Neural cell (in vitro differentiated cells): ENCODE measurements at places on chromosomes 12 and 14. TPM values are rescaled to one million over a fixed set of nuclear protein-coding genes. Genes with fewer than 3 reads are reported as not detected.

Gene LGALS3
- polyA plus RNA-seq: 0.12 TPM in 1 of 2 replicates, not detected in the other

Gene EEF1AKMT3
- 1.6 and 2.0 TPM in 2 replicates for polyA plus RNA-seq

Gene SAV1
- polyA plus RNA-seq: 4.1 and 4.9 TPM in 2 replicates

Gene WSCD2
- polyA plus RNA-seq: 5.8 and 7.8 TPM in 2 replicates

Gene IRF2BPL
- polyA plus RNA-seq: 42.9 and 46.5 TPM in 2 replicates

Gene C1QL4
- 13.7 and 15.4 TPM in 2 replicates for polyA plus RNA-seq

Gene ACRBP
- polyA plus RNA-seq: 1.6 and 4.7 TPM in 2 replicates

Gene HECTD1
- polyA plus RNA-seq: 144 and 173 TPM in 2 replicates

Gene NPC2
- 46.8 and 68.8 TPM in 2 replicates for polyA plus RNA-seq

Gene SLC5A8
- 0.12 TPM in 1 of 2 replicates, not detected in the other for polyA plus RNA-seq

Gene OTOGL
- polyA plus RNA-seq: 0.33 and 0.88 TPM in 2 replicates

Gene ALX1
- 0.43 TPM in 1 of 2 replicates, not detected in the other for polyA plus RNA-seq

Gene SYNJ2BP
- polyA plus RNA-seq: 27.0 and 27.7 TPM in 2 replicates

Gene RPGRIP1
- polyA plus RNA-seq: not detected in 2 replicates

Gene CLEC4D
- not detected in 2 replicates for polyA plus RNA-seq
